ENCODE measurements at places on chromosomes 16 and 17.

DNA sequence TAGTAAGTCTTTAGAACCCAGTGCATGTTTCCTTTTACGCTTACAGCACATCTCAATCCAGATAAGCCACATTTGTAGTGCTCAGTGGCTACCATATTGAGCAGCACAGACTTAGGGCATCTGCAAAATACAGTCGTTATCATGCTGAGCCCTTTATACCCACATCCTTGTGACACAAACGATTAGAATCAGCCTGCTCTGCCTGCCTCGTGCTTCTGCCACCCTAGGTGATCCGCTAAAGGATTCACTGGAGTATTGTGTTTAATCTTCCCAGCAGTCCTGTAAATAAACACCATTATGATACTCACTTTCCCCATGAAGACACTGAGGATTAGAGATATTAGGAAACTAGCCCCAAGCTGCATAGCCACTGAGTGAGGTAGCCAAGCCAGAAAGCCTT is 51.3 kb upstream of the FA2H start:
- peak; percentile 52 for DNase-seq

DNA sequence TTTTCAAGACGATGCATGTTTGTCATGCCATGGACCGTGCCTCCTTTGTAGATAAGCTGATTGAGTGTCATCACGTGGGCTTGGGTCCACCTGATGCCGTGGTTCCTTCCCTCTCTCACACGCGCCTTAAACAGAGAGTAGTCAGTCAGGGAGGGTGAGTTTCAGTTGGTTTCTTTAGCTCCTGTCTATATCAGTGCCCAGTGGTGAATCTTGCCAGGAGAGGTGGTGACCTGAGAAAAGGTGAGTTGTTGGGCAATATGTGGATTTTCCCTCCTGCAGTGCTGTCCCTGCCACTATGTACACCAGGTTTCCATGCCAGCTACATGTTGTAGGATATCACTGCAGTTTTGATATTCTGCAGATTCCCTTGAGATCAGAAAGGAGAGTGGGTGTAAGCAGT is 129.7 kb downstream of the LAT start:
- no peak for DNase-seq

- DNase-seq, result no peak
Observed at GRCh38 chr17:73971127-73971526, 232.4 kb upstream of the RPL38 start.

GRCh38 chr16:7791028-7791590 is 458.5 kb downstream of the RBFOX1 start:
- no peak for DNase-seq

DNA sequence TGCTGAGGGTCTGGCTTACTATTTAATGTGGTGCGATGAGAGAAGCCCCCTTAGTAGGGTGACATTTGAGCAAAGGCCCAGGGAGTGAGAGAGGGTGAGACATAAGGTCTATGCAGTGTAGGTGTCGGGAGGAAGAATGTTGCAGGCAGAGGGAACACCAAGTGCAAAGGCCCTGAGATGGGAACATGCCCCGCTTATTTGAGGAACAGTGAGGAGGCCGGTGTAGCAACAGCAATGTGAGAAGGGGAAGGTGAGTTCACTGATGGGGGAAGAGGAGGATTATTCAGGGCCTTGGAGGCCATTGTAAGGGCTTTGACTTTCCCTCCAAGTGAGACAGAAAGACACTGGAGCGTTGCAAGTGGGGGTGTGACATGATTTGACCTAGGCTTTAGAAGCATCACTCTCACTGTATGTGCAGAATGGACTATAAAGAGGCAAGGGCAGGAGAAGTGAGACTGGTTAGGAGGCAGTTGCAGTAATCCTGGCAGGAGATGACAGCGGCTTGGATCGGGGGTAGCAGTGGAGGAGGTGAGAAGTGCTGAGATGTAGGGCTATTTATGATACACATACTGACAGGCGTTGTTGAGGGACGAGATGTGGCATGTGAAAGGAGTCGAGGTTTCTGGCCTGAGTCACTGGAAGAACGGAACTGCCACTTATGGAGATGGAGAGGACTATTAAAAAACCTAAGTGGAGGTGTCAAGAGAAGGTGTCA is 145.3 kb downstream of the SPECC1 start:
- no peak for DNase-seq

- DNase-seq, result no peak
Observed at GRCh38 chr17:61251939-61252865, 147.4 kb upstream of the TBX2 start.

DNA sequence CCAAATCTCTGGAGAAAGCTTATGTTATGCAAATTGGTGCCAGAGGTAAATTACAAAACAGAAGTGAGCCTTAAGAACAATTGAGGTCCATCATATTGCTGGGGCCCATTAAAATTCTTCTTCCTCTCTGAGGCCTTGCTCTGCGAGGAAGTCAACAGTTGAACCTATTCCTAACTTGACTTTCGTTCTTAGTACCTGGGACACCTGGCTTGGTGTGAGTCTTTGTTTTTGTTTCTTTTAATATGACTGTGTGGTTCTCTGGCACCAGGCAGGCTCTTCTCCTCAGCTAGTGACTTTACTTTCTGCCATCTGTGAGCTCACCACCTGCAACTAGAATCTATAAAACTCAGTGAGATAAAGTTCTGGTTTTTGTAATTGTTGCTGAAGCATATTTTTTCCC is 120.4 kb downstream of the CBLN1 start:
- no peak for DNase-seq

DNA sequence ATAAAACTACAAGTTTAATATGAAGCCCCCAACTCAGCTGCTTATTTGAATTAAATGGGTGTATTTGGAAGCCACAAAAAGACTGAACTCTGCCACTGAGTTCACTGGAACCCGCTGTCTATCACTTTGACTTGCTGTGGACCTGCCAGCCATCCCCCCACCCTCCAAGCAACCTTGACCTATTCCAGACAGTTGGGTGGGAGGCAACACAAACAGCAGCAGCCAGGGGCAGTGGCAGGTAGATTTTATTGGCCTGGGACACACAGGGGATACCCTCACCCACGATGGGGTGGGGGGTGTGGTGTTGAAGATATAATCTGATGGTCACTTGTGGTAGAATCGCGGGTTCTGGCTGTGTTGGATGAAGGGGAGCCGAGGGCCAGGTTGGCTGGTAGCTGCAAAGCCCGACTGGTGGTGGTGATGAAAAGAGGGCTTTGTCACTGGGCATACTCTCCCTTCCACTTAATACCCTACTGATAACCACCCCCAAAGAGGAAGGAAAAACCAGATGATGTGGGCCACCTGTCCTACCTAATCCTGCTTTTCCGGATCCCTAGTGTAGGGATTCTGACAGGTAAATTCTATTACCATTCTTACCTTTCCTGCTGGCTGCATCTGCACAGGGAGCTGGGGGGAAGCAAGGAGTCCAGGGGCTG is 2.6 kb downstream of the GPS2 start:
- DNase-seq, result peak; percentile 53

GRCh38 chr17:31388770-31389656 is 2.5 kb upstream of the RAB11FIP4 start:
- peak; percentile 68 for DNase-seq

DNA sequence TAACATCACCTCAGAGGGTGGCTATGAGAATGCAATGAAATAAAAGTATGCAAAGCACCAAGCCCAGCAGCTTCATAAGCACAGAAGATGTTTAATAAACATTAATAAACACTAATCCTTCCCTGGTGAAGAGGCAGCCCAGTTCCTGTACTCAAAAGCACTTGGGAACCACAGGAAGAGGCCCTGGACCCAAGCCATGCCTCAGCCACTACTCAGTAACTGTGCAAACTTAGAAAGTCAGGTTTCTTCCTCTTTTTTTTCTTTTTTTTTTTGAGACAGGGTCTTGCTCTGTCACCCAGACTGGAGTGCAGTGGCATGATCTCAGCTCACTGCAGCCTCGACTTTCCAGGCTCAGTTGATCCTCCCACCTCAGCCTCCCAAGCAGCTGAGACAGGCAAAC is 5.3 kb downstream of the ARHGAP17 start:
- no peak for DNase-seq

GRCh38 chr17:66387392-66387981 is 85.1 kb downstream of the PRKCA start:
- DNase-seq, result no peak

GRCh38 chr17:8463099-8463498 is 27.4 kb downstream of the NDEL1 start:
- no peak for DNase-seq

DNA sequence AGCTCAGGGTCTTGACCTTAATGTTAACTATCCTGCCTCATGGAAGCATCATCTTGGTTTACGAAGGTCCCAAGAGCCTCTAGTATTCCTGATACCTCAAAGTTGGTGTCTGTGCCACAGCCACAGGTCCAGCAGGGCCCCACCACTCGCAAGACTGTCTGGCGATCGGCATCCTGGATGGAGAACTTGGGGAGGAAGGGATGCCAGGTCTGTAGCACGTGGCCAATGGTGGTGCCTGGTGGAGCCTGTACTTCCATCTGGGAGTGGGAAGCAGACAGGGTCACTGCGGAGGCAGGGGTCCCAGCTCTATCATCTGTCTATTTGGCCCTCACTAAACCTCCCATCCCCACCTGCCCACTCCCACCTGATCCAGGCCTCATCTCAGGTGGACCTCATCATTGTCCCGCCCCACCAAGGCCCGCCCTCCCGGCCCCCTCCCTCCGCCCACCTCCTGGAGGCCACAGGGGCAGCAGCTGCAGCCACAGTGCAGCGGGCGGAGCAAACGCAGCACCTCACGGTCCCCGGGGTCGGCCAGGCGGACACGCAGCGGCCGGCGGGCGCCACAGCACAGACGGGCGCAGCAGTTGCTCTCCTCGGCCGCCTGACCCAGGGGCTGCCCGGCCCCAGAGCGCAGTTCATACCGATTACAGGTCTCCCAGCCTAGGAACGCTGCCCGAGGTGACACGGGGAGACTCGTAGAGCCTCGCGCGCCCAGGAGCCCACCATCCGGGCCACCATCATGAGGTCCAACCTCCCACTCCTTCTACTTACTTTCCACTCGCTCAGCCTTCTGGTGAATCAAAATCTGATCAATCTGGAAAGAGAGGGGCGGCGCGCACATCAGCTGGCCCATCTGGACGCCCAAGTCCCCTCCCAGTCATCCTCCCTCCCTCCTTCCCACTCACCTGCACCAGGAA is 1.4 kb downstream of the PLSCR3 start:
- DNase-seq, result no peak

DNA sequence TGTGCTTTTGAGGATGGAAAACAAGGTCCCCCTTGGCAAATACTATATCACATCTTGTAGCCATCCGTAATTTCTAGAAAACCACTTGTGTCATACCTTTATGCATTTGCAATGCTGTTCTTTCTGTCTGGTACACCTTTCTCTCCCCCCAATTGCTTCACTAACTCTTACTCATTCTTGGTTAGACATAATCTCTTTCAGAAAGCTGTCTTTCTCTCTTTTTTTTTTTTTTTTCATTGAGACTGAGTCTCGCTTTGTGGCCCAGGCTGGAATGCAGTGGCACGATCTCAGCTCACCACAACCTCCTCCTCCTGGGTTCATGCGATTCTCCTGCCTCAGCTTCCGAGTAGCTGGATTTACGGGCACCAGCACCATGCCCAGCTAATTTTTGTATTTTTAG is 94.9 kb upstream of the C17orf78 start:
- DNase-seq, result no peak

DNA sequence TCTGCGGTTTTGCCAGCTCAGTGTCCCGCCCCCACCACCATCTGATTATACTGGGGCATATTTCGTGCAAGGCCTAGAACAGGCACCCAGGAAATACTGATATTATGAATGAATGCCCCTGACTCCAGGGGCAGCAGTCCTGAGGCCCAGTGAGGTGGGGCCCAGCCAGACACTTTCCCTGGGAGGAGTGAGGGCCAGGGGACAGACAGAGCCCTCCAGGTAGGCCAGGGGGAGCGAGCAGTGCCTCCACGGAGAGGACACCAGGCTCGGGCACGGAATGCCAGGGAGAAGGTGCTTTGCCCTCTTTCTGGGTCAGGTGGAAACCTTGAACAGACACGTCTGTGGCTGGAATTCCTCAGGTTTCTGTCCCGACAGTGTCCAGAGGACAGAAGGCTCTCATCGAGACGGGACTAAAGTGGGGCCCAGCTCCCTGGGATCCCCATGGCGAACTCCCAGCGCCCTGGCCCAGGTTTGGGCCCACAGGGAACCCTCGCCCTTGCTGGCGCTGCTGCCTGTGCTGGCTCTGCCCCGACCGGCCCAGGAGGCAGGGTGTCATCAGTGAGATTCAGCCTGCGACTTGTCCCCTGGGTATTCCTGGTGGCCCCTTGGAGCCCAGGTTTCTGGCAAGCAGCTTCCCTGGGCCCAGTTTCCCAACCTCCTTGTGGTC is 4.3 kb downstream of the KATNB1 start:
- DNase-seq, result no peak

- peak; percentile 21 for DNase-seq
Observed at GRCh38 chr17:29722411-29723198, 99.9 kb upstream of the CORO6 start.

GRCh38 chr17:78314683-78315354 is 45.1 kb downstream of the SOCS3 start:
- DNase-seq, result no peak

DNA sequence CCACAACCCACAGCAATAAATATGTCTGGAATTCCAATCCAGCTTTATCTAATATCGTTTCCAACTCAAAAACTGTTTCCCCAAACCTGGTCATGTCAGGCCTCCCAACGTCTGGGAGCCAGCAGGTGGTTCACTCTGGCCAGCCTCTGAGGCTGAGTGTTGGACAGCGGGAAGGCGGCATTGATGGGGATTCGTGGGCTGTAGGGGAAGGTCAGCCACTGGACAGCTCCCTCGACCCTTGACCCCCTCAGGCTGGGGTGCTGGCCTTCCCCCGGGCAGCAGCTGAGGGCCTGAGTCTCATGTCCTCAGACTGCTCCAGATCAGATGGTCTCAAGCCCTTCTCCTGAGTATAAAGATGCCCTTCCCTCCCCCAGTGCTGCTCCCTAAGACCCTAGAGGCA is 50.2 kb downstream of the SDK2 start:
- peak; percentile 55 for DNase-seq

DNA sequence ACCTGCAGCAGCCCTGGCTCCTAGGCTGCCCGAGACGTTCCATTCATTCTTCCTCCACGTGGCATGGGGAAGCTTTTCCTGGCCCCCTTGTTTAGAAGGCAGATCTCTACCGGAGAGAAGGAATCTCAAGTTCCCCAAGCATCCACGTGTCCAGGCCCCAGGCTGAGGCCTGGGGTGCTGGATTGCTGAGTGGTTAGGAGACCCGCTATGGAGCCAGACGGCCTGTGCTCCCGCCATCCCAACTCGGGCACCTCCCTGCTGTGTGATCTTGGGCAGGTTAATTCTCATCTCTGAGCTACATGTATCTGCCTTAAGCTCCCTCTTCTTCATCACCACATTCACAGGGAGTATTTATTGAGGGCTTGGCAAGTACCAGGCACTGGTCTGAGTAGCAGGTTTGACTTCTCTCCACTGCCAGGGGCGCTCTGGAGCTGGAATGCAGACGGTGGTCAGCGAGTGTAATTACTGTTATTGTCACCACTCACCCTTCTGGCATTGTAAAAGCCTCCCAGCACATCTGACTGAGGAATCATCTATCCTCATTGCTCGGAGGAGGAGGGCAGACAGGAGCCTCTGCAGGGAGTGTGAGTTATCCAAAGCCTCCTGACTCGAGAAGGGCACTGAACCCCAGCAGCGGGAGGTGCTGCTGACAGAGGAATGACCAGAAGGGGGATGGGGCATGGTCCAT is 1.1 kb upstream of the ADGRG1 start:
- peak; percentile 16 for DNase-seq

GRCh38 chr16:11677959-11678881 is 10.0 kb downstream of the SNN start:
- DNase-seq, result no peak
